ENCODE measurements at places on chromosomes 3 and 15.

- DNase-seq, result no peak
These were observed 4.0 kb upstream of the FMN1 start for GRCh38 chr15:33198541-33198940.

DNA sequence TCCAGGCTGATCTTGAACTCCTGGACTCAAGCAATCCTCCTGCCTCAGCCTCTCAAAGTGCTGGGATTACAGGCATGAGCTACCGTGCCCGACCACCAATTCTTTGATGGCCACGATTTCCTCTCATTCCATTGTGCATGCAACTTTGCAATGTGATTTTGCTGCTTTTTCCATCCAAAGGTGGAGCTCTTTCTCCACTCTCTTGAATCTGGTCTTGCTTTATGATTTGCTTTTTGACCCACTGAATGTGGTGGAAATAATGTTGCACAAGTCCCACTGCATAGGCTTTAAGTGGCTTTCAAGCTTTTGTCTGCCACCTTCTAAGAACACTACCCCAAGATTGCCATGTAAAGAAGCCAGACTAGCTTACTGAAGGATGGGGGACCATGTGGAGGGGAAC lies 10.6 kb downstream of the RPS27L start:
- DNase-seq, result no peak

- DNase-seq, result peak; percentile 90
These were observed 175.7 kb downstream of the KLHL25 start for GRCh38 chr15:85618956-85619491.

DNA sequence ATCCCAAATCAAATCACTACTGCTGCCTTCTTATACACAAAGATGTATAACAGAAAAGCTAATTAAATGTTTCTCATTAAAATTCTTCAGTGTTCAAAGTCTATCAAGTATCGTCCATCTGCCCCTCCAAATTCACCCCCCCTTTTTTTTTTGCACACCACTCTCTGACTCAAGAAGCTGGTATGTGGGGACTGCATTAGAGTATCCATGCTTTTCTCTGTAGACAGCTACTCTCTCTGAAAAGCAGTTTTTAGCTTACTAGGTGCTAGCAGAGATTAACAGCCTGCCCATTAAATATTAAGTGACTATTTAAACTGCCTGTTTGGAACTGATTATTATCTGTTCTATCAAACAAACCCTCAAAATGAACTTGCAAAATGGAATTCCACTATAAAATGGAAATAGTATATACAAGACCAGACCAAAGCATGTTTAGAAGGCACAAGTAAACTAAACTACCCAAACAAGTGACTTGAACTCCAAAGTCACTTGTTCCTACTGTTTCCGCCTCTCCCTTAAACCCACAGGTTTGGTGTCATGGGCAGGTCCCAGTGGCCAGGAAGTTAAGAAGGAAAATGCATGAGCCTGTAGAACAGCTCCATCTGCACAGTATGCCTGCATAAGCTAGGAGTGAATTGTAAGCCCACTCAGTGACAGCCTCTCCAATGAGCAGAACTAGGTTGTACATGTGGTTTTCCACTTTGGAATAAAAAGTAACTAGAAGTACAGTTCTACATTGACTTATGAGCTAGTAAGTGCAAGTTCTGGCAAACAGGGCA lies 32.5 kb downstream of the GBE1 start:
- peak; percentile 45 for DNase-seq

DNA sequence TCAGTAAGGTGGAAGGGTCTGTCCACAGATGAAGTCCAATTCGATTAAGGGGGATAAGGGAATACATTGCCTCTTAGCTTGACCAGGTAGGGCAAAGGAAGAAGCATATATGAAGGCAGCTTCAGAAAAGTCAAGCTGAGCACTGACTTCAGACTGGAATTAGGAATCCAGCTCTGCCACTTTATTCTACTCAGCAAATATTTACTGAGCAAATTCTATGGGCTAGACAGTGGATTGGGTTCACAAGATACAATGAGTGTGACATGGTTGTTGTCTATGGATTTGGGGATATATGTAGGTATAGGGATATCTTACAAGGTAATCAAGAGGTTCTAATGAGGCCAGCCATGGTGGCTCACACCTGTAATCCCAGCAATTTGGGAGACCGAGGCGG lies 526 bp downstream of the ADIPOQ start:
- DNase-seq, result no peak

GRCh38 chr3:149333176-149333859 lies at the start of gene TM4SF18:
TM4SF18 (minus strand) TSS chr3:149333636; CDS start chr3:149333382, 254 bp downstream.
- DNase-seq, result no peak

DNA sequence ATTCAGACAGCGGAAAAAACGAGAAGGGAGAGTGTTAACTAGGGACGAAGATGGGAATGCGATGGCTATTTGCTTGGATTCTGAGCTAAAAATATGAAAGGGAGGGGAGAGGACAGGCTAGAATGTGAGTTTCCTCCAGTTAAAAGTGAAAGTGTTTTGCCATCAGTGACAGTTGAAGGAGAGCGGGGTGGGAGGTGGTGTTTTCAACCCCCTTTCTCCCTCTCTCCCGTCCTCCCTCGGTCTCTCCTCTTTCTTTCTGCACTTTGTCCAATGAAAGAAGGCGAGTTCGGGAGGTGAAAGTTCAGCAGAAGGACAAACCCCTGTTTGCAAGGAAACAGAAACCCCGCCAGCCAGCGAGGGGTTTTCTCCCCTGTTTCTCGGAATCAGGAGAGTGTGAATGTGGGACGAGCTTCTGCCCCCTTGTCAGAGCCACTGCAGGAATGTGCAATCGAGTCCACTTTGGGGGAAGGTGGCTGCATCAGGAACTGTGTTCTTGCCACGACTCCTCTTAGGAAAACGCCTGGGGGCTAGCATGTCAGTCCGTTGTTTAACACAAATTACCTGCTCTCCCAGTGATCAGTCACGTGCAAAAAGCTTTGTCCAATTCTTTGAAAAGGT lies 975 bp upstream of the FOXP1 start:
- peak; percentile 49 for DNase-seq

- no peak for DNase-seq
These were observed 41.1 kb upstream of the PLSCR5 start for GRCh38 chr3:146646261-146646660.

GRCh38 chr3:137807998-137808397 lies 43.9 kb downstream of the SOX14 start:
- DNase-seq, result no peak

GRCh38 chr3:12468276-12468675 lies 16.0 kb upstream of the TSEN2 start:
- DNase-seq, result no peak

DNA sequence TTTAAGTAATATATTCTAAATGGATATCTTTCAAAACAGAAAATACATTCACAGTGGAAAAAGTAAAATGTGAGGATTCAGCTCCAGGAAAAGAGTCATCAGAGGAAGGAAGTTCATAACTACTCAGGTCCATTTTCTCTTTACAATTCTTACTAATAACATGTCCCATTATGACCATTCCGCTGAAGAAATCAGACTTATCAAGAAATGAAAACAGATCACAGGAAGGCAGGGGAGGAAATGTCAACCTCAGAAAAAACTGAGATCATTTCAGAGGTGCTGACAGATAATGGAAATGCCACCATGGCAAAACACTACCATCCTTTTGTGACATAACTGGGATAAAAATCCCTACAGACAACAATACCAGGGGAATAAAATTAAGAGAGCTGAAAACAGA lies 139.5 kb downstream of the MAGI1 start:
- DNase-seq, result no peak

DNA sequence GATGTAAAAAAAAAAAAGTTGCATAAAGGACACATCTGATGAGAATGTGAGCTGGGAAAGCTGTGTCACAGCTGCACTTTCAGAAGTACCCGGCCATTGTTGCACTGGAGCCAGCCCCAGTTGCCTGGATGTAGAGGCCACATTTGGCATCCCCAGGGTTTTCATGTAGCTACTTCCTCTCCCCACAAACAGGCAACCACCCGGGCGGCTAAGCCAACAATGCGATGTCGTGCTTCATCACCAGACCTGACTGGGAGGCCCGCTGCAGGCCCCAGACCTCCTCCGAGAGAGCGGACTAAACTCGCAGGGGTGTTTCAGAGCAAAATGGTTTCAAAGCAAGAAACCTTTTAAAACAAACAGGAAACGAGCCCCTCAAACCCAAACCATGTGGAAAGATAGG lies 142.3 kb downstream of the TMCO5A start:
- DNase-seq, result no peak

DNA sequence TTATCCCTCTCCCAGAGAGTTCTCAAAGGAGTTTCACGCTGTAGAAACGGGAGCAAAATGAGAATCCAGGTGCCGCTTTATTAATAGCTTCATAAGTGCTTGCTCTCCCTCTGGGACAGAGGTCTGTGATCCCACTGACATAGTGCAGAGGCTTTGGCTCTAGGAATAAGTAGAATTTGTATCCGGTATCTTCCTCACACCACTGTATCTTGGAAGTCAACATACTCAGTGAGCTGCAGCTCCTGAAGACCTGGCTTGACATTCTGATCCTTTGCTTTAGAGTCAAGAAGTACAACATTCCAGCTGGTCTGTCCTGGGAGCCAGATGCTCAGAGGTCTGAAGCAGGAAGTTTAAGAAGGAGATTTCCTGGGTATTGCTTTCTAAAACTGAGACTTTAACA lies 323.0 kb downstream of the LPP start:
- DNase-seq, result no peak

DNA sequence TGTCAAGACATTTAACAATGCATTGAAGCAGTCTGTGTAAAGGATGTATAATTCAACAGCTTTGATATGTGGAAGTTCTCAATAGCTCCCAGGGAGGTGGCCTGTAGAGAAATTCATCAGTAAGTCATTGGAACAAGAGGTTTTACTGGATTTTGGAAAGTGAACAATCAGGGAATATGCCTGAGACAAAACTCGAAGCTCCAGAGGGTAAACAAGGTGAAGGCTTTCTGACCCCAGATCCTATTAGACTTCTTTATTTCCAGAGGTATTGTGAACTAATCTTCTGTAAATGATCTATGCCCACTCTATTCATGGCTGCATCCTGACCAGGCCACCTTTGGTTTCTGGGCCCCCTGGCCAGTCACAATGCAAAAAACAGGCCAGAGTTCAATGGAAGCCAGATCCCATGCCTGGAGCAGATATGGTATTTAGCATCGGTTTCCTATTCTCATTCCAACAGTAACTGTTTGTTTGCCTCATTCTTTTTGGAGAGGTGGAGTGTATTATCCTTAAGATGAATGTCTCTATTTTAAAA lies 177.3 kb downstream of the SATB1 start:
- no peak for DNase-seq

- no peak for DNase-seq
These were observed 256.2 kb upstream of the ATP10A start for GRCh38 chr15:26119322-26119721.

- DNase-seq, result no peak
These were observed 202.2 kb downstream of the DOCK3 start for GRCh38 chr3:50876947-50877346.

- peak; percentile 41 for DNase-seq
These were observed 960.1 kb downstream of the FHIT start for GRCh38 chr3:60291115-60291514.

GRCh38 chr3:25619382-25619781 lies 45.3 kb downstream of the TOP2B start:
- no peak for DNase-seq

- DNase-seq, result no peak
These were observed 5.4 kb downstream of the PFN2 start for GRCh38 chr3:149965278-149965677.

DNA sequence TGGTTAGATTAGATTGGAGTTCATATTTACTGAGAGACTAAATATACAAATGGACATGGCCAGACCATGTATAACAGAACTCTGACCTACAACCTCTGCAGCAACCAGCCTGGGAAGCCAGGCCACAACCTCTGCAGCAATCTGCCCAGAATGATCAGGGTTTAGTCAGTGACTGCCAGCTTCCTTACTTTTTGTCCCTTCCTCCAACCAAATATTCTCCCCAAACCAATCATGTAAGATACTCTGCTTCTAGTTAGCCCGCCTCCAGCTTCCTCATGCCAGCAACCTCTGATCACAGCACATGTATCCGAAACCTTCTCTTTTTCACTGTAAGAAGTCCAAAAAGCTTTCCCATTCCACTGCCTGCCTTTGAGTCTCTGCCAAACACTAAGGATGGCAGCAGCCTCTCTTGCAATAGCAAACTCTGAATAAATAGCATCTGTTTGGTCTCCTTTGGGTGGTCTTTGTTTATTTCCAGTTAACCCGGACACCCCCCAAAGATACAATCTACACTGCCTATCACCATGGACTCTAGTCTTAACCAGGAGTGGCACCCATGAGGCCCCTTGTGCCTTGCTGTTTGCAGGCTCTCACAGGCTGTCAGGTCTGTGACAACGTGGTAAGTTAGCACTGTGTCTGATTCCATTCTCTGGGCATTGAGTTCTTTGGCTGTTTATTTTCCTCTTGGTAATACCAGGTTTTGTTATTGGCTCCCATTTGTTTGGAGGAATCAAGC lies 102.2 kb downstream of the ERC2 start:
- no peak for DNase-seq

DNA sequence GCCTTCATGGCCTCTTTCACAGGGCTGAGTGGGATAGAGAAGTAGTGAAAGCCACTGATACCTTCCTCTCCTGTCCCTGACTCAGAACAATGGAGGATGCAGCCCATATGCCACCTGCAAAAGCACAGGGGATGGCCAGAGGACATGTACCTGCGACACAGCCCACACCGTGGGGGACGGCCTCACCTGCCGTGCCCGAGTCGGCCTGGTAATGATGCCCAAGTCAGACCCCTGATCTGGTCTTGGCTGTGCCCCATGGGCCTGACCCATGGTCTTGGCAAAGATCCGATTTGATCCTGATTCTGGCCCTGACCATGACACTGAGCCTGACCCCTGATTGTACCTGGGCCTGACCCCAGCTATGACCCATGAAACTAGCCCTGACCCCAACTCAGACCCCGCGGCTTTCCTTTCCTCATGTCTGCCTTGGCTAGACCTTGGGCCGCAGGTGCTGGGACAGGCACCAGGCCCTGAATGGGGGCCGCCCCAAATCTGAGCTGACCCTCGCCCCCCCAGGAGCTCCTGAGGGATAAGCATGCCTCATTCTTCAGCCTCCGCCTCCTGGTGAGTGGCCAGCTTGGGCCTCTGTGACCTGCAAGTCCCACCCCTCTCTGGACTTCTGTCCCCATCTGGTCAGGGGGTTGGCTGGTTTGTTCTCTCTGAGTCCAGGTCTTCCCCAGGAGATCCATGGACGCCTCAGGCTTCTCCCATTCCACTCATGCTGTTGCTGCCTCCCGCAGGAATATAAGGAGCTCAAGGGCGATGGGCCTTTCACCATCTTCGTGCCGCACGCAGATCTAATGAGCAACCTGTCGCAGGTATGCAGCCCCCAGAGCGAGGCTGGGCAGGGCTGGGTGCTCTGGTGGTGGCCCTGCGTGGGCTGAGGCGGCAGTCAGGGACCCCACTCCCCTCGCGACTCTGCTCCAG lies 15.6 kb downstream of the NT5DC2 start:
- DNase-seq, result no peak

DNA sequence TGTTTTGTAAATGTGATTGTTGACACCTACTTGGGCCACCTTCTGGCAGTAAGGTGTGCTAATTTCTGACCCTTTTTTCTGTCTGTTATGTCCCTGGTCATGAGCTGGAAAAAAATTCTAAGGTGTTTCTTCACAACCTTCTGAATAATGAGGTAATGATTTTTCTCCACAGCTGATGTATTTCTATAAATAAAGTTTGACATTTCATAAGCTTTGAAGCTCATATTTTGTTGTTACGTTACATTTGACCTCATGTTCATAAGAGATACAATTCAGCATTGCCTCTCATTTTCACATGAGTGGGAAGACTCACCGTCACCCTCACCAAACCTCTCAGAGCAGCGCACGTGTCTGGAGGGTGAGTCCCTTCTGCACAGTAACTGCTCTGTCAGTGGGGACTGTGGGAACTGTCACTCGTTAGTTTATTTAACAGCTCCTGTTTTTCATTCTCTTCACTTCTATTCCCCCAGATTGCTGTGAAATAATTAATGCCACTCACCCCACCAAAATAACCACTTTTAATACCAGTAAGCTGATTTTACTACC lies 140.9 kb downstream of the PLCL2 start:
- no peak for DNase-seq

All from epithelial cell of esophagus (primary cell).